Inflammatory macrophage (primary cell): ENCODE measurements at places on chromosomes 5 and 9.

DNA sequence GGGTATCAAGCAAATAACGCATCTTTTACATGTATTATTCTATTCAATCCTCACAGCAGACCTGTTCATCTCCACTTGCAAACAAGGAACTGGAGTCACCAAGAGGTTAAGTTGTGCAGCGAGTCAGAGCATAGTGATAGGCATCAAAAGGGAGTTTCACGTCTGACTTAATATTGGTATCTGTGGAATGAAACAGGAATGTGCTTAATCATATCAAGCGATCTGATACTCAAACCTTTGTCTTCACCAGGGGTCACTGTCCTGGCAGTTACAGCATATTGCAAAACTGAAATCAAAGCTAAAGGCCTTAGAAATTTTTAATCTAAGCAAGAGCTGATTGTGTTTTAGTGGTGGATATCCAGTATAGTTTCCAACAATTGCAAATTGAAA, 271.6 kb downstream of the PLK2 start:
- DNase-seq: no peak

DNA sequence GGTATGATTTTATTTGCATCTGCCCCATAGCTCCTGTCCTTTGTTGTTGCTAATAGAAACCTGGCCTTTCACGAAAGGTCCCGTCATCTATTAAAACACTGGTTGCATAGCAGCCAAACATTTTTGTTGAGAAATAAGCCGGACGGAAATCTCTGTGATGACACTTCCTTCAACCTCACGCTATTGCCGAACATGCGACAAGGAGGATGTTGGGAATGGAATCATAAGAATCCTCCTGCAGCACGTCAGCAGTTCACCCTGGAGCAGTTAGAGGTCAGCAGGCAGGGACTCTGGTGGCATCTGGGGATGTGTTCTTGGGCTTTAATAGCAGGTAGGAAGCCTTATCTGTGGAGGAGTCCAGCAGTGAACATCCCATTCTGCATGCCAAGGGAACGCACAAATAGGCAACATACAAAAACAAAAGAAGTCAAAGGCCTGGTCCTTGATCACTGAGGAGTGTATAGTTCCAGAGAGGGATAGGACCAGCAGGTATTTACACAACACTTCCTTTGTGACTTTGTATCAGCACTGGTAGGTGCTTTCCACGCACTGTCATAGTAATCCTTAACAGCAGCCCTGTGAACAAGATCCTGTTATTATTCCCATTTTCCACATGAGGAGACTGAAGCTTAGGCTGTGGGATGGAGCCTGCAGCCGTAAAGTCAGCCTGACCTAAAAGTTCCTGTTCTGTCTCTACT, 33.4 kb downstream of the ARHGAP26 start:
- peak; percentile 97 for DNase-seq

- no peak for DNase-seq
Observed at GRCh38 chr5:134995850-134996402, 28.2 kb downstream of the CATSPER3 start.

DNA sequence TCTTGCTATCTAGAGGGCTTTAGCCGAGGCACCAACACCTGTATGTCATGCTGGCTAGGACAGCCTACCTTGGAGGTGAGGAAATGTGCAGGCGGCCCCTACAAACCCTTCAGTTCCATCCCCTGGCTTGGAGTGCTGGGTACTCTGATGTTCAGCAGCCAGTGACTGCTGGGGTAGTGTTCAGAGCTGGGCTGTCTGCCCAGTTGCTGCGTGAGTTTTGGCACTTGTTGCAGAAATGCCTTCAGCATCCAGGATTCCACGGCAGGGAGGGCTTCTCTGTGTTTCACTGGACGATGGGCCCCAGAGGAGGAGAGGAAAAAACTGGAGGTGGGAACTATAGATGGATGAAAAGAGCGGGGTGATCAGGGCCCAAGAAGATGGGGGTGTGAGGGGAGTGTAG, 10.4 kb downstream of the SWI5 start:
- DNase-seq: no peak

- DNase-seq: no peak
Observed at GRCh38 chr5:133412661-133413060, 199.7 kb downstream of the FSTL4 start.

DNA sequence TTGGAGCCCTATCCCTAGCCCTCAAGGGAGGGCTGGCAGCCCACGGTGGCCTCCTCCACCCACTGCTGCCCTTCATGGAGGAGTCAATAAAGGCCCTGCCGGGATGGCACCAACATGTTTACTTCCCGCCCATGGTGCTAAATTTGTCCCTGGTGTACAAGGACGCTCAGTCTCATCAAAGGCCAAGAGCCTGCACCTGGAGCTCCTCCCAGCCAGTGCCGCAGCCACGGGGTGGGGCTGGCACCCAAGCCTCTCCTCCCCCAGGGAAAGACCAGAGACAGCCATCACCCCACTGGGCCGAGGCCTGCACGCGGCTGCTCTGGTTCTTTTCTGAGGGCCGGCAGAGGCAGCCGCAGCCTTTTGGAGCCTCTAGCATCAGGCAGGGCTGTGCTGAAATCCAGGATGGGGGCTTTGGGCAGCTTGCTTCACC, 34.8 kb upstream of the RXRA start:
- no peak for DNase-seq

- DNase-seq: no peak
Observed at GRCh38 chr9:123500336-123500735, 144.3 kb downstream of the CRB2 start.

DNA sequence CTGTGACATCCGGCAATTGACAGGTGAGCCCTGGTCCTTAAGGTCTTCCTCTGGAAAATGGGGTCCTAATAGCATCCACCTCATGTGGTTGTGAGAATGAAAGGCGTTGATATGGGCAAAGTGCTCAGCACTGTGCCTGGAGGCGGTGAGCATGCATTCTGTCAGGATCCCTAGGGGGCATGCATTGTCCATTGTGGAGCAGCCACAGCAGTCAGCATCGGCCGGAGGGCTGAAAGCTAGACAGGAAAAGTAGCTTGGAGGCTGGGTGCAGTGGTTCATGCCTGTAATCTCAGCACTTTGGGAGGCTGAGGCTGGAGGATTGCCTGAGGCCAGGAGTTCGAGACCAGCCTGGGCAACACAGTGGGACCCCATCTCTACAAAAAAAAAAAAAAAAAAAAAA, 122.2 kb downstream of the LHX2 start:
- peak; percentile 71 for DNase-seq

DNA sequence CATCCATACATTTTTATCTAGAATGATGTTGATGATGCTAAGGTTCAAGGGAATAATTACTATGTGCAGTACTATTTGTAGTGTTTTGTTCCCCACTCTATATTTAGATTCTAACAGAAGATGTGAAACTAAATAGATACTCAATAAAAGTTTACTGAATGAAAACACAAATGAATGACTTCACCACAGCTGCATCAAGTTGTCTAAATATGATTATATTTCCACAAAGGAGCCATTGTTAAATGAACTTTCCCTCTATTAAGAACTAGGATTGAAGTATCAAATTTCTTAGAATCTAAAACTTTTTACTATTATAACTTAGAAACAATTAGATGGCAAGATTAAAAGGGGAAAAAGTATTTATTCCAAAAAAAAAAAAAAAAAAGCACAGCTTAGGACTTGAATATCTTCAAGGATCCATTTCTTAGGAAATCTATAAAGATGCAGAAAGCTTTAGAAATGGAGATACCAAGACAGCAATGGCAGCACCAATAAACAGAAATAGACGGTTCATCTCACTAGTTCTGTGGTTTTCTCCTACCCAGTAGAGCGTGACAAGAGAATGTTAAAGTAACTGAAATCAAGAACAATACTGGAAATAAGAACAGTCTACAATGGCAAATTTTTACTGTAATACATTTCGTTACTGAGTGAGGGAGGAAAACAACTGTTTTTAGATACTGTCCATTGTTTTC, 347.6 kb downstream of the EBF1 start:
- no peak for DNase-seq

DNA sequence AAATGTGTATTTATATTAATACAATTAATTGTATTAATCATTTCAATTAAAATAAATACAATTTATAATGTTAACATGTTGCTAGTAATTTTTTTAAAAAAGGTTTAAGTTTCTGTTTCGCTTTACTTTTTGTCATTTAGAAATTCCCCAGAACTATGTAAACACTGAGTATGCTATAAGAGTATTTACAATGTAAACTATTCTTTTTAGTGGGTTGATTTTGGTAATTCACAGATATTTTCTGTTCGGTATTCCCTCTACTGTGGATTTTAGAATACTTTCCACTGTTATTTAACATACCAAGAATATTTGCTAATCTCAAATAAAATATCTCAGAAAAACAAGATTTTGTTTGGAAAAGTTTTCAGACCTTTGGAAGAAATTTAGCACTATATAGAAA, 1564.4 kb downstream of the EFNA5 start:
- DNase-seq: no peak

- no peak for DNase-seq
Observed at GRCh38 chr5:91591076-91591475, 208.0 kb upstream of the ARRDC3 start.

- DNase-seq: peak; percentile 65
Observed at GRCh38 chr5:164627021-164627420, 1121.6 kb downstream of the MAT2B start.

DNA sequence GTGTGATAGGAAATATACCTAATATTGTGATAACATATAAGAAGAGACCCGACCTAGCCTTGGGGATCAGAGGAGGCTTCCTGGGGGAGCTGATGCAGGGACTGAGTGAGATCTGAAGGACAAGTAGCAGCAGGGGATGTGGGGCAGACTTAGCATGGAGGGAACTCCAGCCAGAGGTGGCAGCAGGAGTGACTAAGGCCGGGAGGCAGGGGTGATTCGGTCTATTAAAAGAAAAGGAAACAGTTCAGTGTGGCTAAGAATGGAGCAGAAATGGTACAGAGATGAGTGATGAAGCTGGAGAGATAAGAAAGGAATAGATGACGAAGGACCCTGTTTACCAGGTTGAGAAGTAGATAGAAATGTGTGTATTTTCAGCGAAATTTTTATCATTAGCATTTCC, 408.8 kb downstream of the ENC1 start:
- no peak for DNase-seq

- DNase-seq: peak; percentile 73
Observed at GRCh38 chr9:114271556-114272510, 51.1 kb upstream of the ORM1 start.

DNA sequence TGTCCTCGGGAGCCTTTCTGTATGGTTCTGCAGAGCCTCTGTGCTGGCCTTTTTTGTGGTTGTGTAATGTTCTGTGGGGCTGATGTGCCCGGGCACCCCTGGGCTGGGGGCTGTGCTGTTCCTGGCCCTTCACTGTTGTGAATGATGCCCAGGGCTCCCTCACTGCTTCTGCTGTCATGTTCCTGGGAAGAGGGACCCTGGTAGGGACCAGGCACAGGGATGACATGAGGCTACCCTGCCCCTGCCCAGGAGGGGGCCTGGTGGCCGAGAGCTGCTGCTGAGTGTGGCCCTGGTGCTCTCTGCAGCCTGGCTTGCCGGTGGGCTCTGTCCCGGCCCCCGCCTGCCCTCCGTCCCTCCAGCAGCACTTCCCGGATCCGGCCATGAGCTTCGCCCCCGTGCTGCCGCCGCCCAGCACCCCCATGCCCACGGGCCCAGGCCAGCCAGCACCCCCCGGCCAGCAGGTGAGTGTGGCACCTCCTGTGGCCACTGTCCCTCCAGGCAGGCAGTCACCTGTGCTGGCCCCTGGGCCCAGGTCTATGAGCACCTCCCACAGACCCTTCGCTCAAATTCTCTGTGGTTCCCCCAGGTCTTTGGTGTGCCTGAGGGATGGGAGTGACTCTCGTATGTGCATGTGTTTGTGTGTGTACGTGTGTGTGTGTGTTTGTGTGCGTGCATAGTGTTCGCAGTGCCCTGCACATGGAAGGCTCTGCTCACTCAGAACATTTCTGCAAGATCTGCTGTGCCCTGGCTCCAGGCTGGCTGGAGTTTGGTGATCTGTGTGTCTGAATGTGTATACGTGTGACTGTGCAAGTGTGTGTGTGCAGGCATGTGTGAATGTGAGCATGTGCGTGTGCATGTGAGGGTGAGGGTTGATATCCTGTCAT, 72.3 kb downstream of the WNK2 start:
- no peak for DNase-seq

- peak; percentile 93 for DNase-seq
Observed at GRCh38 chr5:139482050-139482889, at the start of gene STING1. Gene STING1, minus strand, starts transcription at chr5:139482758. Its CDS starts 1,054 bp downstream, at chr5:139481704.

- DNase-seq: no peak
Observed at GRCh38 chr5:95983080-95983479, 21.4 kb upstream of the ELL2 start.

- DNase-seq: no peak
Observed at GRCh38 chr9:106324591-106325280, 538.2 kb upstream of the ZNF462 start.

- no peak for DNase-seq
Observed at GRCh38 chr9:101063192-101063591, 34.7 kb downstream of the PLPPR1 start.

GRCh38 chr5:135156715-135157404, 122.8 kb upstream of the PITX1 start:
- no peak for DNase-seq

DNA sequence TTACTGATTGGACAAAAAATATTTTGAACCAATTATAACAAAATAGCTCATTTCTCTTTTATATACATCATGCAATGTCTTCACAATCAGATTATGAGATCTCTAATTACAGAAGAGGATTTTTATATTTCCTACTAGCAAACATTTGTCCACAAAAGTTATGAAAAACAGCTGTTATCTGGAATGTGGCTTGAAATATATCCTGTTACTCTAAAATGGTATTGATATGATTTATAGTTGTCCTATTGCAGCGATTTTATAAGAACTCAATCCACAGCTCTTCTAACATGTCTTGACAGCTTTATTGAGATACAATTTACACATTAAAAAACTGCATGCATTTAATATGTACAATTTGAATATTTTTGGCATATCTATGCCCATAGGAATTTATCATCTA, 779.9 kb upstream of the ACO1 start:
- no peak for DNase-seq

DNA sequence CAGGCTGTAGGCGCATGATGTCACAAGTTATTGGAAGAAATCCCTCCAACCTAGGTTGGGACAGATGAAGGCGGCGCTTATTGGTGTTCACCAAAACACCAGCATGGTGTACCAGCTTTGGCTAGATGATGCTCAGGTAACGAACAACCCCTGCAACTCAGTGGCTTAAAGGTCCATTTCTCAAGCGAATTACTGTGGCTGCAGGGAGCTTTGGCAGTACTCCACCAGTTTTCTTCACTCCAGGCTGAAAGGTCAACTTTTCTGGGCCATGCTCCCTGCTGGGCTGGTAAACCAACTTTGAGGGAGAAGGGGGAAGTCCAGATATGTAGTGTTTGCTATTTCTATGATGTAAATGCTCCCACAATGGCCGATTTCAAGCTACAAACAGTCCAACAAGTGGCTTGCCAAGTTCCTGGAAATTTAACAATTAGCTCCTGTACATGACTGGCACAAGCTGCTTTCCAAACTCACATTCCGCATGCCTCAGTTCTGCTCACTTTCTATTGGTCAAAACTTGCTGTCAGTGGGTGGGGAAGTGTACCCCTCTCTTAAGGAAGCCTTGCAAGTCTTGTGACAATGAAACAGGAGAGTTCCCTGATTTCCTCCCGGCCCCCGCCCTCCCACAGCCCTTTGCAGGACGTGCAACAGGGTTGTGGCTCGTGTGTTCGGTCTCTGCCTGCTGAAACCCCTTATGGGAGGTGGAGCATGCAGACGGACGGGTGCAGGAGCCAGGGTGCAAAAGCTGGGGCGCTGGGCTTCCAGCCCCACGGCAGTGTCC, 588 bp upstream of the ZBED3 start:
- peak; percentile 96 for DNase-seq
